ENCODE measurements at places on chromosomes 6 and 20.

DNA sequence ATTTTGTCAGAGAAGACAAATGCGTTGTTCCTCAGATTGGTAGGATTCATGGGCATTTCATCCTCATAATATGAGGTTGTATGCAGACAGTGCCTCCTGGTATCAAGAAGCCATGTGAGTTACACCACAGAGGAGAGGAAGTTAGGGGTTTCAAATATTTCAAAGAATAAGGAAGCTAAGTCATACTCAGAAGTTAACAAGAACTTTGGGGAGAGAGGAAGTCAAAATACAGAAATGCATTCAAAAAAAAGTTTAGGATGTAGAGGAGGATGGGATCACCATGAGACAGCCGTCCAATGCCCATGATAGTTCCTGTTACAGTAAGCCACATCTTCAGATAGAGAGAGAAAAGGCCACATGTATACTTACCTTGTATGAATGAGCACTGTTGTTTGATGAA is 22.3 kb downstream of the HLA-DOB start:
- DNase-seq = no peak

DNA sequence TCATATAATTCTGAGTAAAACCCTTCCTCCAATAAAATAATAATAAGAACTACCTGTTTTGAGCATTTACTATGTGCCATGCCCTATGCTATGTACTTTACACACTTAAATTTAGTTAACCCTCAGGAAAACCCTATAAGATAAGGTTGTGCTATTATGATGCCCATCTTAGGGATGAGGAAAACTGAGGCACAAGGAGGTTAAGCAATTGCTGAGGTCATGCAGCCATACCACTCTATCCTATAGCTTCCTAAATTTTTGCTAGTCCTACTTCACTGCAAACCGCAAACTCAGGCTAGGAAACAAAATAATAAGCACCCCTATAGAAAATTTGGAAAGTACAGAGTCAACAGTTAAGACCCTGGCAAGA is 38.9 kb upstream of the GFOD1 start:
- DNase-seq = no peak

- DNase-seq = no peak
These were observed 840.5 kb downstream of the HACE1 start for GRCh38 chr6:104019075-104019753.

DNA sequence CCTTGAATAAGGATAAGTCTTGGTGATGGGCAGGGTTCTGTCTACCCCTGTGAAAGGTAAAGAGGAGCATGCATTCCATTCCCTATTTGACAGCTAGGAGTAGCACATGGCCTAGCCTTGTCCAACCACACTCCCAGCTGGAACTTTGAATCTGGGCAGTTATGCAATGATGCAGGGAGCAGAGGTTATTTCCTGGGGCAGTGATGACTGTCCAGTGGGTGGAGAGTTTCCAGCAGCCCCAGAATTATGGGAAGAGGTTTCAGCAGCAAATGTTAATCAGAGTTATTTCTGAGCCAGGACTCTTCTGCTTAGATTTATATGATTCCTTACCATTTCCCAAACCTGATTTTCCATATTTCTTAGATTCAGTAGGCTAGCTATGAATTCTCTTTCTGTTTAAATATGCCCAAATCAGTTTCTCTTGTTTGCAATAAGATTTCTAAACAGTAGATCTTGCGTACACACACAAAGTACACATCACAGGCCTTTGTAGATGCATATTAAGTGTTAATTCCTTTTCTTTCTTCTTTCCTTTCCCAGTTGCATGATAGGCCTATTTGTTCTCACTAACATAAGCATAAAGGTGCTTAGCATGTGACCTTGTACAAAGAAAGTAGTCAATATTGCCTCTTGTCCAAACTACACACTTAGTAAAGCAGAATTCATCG is 17.3 kb upstream of the TXLNB start:
- peak; percentile 84 for DNase-seq

DNA sequence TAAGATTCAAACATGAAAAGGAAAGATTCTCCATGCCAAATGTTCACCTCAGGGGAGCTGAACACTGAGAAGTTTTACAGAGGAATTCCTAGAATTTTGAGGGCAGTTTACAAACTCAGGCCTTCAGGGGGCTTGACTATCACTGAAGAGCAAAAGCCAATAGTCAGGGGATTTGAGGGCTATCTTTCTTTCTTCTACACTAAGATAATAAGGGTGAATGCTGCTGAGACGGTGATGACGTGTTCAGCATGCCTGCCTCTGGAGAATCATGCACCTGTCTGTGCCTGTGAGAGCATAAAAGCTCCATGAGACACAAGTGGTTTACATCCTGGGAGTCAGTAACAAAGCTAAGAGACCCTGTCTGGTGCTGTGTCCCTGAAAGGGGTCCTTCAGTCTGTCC is 1085.6 kb downstream of the KIF16B start:
- DNase-seq = no peak

DNA sequence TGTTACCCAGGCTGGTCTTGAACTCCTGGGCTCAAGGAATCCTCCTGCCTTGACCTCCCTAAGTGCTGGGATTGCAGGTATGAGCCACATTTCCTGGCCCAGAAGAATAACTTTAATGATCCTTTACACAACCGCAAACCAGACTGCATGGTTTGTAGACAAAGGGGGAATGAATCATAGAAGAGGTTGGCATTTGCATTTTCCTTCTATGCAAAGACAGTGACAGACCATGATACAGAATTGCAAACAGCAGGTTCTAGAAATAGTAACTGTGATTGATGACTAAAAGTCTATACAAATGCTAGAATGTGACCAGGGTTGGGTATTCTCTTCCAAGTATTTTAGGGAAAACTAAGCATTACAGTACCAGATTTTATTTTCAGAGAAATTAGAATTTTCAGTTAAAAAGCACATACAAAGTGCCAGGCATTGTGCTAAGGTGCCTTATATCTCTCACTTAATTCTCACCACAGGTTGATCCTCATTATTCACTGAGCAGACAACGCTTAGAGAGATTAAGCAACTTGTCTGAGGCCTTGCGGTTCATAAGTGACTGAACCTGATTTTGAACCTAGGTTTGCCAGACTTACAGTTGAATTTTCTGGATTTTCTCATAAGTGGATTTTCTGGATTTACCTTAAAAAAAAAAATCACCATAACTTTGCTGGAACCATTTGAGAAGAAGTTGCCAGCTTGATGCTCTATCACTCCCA is 146.6 kb downstream of the ZFAND3 start:
- DNase-seq = peak; percentile 14

GRCh38 chr6:111566873-111567517 is 38.7 kb downstream of the TRAF3IP2 start:
- no peak for DNase-seq

GRCh38 chr6:111468329-111469012 is 14.5 kb downstream of the REV3L start:
- DNase-seq = no peak

- peak; percentile 89 for DNase-seq
These were observed at the start of gene DST for GRCh38 chr6:56642366-56643261. Gene DST (minus strand): TSS chr6:56642889.

DNA sequence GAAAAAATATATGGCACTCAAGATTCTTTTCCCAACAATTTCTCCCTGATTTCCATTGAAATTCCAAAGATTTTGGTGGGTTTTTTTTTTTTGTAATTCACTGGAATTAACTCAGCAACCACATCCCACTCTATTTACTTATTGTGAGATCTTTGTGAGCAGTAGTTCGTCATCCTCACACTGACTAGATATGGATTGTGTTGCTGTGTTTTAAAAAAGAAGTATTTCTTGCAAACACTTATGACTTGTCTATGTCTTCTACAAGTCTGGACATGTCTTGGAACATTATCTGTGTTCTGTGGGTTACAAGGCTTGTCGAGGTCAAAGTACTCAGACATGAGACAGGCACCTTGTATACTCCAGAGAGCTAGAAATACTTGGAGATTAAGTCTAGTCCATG is 7.3 kb upstream of the TENT5A start:
- no peak for DNase-seq

DNA sequence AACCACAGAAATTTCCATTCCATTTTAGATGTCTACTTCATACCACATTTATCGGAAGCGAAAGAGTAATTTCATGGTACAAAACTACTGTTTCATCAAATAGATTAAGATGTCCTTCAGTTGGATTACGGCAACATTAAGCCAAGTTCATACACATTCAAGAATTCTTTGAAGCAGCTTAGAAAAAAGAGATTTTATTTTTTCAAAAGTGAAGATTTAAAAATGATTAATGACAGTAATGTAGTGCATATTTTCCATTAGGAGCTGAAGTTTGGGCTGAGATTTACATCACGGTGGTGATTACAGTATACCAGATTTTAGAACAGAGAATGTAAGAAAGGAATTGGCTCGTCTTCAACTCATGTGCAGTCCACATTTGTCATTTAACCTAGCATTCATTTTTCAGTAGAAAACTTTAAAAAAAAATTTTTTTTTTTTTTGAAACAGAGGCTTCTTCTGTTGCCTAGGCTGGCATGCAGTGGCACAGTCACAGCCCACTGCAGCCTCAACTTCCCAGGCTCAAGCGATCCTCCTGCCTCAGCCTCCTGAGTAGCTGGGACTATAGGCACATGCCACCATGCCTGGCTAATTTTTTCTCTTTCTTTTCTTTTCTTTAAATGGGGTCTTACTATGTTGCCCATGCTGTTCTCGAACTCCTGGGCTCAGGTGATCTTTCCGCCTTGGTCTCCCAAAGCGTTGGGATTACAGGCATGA is 1.9 kb downstream of the SYNJ2 start:
- peak; percentile 25 for DNase-seq
